ENCODE measurements at places on chromosomes 1 and 21.
A peak's percentile ranks its signal among the peaks of the same experiment; 100 is the strongest.

GRCh38 chr1:53644496-53644895 is 94.5 kb downstream of the GLIS1 start:
- DNase-seq, result no peak

- DNase-seq, result no peak
Measured at GRCh38 chr1:60959701-60960100, 122.7 kb upstream of the NFIA start.

DNA sequence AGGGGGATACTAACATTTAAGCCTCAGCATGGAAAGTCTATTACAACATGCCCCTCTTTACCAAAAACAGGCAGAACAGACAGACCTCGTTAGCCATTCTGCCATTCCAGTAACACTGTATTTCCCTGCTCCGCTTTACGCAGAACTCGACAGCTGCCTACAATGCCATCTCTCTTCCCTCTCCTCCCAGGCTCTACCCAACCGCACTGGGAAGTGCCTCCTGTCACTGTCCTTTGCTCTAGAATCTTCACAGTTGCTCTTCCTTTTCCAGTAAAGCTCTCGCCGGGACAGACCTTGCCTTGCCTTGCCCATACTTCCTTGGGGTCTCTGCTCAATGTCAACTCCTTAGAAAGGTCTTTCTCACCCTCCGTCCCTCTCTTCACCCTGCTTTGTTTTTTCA is 22.8 kb downstream of the COA6 start:
- DNase-seq, result no peak

DNA sequence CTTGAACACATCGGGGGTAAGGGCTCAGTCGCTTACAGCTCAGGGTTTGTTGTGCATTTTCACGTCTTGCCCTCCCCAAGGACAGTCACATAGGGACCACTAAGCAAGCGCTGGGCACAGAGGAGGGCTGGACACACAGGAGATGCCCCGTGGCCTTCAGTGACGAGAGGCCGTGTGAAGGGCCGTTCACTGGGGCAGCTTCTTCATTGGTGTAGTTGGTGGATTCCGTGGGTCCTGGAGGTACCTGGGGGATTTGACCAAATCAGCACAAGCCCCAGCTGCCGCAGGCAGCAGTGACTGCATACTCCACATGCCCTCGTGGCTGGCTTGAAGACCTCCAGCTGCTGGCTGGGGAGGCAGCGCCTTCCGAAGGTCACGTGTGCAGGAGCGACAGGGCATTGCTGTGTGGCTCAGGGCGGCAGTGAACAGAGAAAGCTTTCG is 100.8 kb upstream of the C1orf174 start:
- no peak for DNase-seq

DNA sequence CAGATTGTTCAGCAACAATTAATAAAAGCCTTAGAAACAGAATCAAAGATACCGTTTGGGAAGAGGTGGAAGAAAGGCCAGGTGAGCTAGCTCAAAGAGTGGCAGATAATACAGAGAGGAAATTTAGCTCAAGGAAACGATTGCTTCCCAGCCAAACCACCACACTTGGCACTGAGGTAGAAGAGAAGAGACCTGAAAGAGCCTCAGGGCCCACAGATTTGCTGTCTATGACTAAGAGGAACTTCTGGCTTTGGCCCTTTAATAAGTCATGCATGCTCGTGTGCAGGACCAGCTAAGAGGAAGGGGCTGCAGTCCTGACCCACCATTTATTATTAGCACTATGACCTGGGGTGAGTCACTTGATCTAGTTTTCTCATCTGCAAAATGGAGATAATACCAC is 72.8 kb upstream of the BCL10 start:
- no peak for DNase-seq

GRCh38 chr1:44371206-44371605 is 16.1 kb upstream of the ERI3 start:
- DNase-seq, result no peak

DNA sequence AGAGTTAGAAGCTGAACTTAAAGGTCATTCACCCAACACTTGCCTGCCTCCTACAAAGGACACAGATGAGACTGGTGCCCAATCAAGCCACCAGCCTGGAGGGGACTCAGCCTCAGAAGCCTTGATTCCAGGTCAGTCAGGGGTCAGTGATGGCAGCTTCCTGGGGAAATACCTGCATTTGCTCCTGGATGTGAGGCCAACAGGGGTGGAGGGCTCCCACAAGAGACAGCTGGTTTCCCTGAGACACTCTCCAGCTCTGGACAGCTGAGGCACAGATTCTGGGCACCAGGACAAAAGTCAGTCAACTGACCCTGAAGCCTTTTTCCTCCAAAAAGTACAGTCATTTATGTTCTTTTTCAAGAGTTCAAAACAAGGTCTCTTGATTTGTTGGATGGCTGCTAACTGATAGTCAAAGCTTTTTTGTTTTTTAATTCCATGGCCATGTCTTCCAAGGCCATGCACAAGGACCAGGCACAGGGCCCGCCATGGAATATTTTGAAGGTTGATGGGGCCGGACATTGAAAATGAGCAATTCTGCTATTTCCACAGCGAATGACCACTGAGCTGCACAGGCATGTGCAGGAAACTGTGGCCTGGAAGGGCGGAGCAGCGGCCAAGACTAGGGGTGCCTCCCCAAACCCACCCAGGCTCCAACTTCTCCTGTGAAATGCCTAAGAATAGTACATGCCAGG is 1.8 kb downstream of the C2CD2 start:
- DNase-seq, result no peak

DNA sequence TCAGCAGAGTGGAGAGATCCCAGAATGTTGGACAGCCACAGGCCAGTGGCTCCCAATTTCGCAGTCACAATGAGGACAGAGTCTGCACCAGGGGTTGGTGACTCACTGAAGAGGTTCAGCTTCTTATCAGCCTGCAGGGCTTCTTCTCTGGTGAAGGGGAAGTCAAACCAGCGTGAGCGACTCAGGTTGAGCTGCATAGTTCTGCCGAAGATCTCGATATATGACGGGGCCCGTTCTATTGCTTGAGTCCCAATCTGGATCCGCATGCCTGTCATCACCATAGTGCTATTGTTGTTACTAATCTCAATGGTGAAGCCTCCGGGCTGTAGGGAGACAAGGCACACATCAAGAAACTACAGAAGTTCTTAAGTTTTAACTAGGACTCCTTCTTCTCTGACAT is 58.5 kb downstream of the UBR4 start:
- no peak for DNase-seq

DNA sequence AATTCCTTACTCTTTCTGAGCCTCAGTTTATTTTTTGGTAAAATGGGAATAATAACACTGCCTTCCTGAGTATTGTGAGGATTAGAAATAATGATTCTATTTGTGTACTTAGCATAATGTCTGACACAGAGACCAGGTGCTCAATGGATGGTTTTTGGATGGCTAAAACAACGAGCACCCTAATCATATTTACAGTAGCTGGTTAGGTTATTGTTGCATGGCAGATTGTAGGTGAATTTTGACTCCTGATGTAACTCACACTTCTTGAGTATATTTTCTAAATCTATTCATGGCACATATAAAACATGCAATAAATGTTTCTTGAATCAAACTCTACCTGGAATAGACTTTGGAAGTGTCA is 11.9 kb upstream of the DUSP10 start:
- no peak for DNase-seq

- no peak for DNase-seq
Measured at GRCh38 chr1:214640431-214641213, 37.6 kb downstream of the CENPF start.

DNA sequence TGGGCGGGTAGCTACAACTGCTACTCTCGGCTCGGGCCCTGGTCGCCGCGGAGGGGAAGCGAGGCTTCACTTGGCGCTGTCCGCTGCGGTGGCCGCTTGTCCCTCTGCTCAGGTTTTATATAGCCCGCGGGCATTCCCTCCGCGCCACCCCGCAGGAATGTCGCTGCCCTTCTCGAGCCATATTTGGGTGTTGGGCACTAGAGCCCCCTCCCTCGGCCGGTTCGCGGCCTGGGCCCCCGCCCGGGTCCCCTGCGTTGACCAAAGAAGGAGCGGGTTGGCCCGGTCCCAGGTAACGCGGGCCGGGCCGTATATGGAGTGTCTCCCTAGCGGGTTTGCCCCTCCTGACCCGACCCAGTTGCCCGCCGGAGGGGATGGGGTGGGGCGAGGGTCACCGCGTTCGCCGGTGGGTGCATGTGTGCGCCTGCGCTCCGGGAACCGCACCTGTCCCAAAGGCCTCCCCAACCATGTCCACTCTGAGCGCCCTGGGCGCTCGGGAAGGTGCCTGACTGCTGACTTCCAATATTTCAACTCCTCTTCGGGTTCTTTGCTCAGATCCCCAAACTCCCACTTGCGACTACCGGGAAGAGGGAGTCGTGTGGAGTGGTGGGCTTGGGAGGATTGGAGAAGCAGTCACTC is at the start of gene ACTA1:
ACTA1 (minus strand) TSS at position 90 of the 636 bp plus-strand sequence. CDS start 979 bp downstream, outside the sequence.
- no peak for DNase-seq

DNA sequence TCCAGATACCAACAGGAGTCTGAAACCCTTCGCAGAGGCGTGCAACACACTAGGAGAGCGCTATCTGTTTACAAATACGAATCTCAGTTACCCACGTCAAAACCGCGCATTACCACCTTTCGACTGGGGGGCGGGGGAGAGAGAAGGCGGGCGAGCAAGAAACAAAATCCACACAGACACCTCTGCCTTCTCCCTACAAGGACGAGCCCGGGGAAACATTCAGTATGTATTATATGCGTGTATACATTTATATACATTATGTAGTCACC is 722 bp downstream of the TUT4 start:
- DNase-seq, result peak; percentile 40

DNA sequence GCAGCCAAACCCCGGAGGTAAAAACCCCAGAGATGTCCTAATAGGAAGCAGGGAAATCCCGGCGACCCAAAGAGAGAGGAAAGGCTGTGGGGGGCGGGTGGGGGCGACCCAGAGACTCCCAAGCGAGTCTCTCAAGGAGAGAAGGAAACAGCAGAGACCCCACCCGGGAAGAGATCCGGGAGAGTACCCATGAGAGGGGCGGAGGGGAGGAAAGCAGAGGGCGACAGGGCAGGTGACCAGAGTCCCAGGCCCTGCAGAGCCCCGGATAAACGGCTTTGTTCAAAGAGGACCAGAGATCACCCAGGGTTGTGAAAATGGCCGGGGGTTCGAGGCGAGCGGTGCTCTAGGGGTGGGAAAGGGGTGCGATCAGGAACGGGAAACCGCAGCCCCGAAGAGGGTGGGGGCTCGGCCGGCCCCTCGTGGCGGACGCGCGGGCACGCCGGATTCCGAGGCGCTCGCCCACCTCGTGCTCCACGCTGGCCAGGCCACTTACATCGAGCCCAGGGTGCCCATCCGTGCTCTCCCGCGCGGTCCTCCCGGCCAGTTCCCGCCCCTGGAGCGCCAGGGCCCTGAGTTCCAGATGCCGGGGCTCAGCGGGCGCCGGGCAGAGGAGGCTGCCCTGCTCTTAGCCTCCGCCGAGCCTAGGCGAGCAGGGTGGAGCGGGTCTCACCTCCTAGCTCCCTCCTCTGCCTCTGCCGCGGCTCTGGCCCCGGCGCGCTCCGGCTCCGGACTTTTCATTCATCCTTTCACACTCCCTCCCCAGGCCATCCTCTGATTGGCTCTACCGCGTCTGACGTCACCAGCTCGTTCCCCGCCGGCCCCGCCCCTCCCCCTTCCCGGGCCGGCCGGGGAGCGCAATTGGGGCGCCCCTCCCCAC is 52.3 kb downstream of the RHBG start:
- DNase-seq, result peak; percentile 15

DNA sequence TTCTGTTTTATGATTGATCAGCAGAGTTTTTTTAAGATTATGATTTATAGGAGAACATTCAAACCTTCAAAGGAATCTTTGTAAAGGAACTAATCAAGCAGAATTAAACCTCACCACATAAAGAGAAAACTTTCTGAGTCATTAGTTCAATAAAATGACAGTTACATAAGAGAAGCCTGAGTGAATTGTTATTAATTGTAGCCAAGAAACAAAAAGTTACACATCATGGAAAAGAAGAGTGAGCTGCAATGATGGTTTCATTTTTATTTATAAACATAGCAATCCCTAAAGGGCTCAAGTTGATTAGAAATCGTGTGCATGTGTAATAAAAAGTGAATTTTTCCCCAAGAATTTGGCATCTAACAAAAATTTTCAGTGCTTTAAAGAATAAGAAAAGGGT is 731.4 kb downstream of the LTN1 start:
- no peak for DNase-seq

DNA sequence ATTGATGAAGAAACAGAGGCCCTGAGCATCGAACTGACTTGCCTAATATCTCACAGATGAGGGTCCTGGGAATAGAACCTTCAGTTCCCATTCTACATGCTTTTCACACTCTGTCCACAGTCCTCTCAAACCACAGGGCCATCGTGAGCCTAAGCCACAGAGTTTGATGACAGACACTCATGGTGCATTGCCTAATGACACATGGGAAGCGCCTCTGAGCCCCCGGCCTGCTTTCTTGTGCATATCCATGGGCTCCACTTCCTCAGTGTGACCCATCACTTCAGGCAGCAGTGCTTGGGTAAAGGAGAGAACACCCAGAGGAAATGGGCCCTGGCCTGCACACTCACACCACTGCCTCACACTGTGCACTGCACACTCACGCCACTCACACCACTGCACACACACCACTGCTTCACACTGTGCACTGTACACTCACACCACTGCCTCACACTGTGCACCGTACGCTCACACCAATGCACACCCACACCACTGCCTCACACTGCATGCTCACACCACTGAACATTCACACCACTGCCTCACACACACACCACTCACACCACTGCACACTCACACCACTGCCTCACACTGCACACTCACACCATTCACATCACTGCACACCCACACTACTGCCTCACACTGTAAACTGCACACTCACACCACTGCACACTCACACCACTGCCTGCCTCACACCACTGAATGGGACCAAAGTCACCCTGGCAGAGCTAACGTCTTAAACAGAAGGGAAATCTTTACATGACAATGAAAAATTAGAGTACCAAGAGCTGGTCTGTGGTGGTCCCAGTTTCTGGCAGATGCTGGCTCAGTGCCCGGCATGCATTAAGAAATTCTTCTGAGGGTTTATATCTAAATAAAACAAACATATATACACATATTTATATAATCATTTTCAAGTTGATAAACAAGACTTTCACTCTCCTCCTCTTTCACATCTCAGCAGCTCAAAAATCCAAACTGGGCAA is 53.0 kb downstream of the KANK4 start:
- DNase-seq, result no peak

DNA sequence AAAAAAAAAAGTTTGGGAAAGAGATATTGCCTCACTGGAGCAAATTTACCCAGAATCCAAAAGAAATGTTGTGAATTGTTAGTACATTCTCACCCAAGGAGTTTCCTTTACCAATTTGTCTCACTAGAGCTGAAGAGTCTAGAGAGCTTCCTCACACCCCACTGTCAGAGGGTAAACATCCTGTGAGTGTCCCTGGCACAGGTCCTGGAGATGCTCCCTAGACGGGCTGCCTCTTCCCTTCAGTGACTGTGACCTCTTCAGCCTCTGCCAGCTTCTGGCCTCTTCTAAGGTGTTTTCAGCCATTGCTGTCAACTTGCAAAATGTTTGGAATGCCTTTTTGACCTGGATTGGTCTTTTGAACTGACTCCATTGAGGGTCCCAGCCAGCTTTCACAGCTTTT is 159.4 kb downstream of the DHRS3 start:
- no peak for DNase-seq

All from activated naive CD4-positive, alpha-beta T cell (primary cell).